ENCODE measurements at places on chromosomes 16 and 17.
A peak's percentile ranks its signal among the peaks of the same experiment; 100 is the strongest.

DNA sequence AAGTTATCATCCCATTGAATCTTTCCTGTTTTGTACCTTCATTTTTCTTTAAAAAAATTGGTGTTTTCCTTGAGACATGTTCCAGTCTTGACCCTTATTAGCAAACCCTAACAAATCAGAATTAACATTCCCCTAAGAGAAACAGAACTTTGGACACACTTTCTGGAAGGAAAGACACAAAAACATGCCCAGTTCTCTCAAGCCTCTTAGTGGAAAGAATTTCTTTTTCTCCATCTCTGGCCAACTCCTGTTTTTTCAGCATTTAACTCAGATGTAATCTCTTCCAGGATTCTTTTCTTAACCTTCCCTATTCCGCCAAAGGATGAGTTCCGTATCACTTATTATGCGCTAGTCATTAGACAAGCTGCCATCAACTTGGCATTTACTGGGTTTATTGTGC lies 23.9 kb upstream of the CDH8 start:
- peak; percentile 22 for DNase-seq

DNA sequence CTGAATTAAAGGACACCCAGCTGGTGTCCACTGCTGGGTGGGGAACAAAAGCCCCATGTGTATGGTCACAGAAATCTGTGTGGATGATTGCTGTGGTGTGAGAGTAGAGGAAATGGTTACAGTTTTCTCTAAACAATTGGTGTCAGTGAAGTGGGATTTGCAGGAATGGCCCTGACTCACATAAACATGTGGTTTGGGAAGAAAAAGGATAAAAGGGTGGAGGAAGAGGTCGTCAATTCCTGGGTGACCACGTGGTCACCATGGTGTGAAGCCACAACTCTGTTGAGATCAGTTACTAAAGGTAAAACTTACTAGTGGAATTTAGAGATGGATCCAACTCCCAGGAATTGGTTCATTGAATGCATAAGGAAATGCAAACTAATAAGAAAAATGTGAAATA lies 3.6 kb upstream of the TUBG2 start:
- no peak for DNase-seq

- no peak for DNase-seq
Observed at GRCh38 chr16:81505011-81505661, 60.5 kb downstream of the CMIP start.

DNA sequence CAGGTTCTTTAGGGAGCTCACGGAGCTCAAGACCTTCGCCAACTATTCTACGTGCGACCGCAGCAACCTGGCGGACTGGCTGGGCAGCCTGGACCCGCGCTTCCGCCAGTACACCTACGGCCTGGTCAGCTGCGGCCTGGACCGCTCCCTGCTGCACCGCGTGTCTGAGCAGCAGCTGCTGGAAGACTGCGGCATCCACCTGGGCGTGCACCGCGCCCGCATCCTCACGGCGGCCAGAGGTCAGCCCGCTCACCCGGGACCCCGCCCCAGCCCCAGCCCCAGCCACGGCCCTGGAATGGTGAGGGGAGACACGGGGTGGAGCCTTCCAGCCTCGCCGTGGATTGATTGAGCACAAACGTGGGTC lies 13.5 kb downstream of the SARM1 start:
- DNase-seq = no peak

DNA sequence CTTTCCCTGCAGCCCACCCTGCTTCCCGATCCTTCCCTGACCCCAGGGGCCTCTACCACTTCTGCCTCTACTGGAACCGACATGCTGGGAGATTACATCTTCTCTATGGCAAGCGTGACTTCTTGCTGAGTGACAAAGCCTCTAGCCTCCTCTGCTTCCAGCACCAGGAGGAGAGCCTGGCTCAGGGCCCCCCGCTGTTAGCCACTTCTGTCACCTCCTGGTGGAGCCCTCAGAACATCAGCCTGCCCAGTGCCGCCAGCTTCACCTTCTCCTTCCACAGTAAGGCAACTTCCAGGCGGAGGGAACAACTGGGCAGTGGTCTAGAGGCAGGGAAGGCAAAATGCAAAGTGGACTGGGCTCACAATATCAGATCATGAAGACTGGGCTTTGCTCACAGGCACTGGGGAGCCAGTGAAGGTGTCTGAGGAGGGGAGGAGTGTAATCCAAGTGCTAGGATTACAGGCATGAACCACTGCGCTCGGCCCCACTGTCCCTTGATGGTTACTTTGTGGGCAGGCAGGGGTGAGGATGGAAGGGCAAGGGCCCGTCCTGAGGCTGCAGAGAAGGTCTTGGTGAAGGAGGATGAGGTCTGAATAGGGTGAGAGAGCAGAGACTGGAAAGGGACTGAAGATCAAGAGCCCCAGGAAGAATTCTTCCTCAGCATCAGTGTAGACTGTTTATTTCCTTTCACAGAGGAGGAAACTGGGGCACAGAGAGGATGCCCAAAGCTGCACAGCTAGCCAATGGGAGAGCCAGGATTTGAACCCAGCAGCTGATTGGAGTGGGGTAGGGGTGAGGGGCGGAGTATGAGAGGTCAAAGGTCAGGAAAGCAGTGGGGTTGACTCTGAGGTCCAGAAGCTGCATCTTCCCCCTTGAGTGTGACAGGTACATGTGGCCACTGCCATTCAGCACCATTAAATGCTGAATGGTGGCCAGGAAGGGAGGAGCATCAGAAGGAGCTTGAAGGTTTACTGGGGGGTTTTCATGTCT lies 16.5 kb upstream of the ADGRG3 start:
- no peak for DNase-seq

- DNase-seq = no peak
Observed at GRCh38 chr17:65850486-65850885, 289.0 kb upstream of the AXIN2 start.

GRCh38 chr16:79195938-79196337 lies 404.6 kb downstream of the MAF start:
- no peak for DNase-seq

DNA sequence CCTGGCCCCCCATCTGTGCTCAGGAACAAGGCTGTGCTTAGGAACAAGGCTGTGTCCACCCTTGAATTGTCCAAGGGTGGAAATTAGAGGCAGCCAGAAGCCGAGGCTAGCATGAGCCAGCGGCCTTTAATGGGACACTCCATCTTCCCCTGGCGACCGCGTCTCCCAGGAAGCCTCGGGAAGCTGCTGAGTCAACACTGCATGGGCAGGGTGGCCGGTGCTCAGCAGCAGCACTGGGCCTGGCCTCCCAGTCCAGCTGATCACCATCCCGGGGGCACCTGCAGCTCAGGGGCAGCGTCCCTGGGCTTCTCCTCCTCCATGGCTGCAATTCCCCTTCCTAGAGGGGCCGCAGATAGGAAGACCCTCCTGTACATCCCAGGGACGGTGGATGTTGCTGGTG lies 180.8 kb downstream of the ENGASE start:
- no peak for DNase-seq

DNA sequence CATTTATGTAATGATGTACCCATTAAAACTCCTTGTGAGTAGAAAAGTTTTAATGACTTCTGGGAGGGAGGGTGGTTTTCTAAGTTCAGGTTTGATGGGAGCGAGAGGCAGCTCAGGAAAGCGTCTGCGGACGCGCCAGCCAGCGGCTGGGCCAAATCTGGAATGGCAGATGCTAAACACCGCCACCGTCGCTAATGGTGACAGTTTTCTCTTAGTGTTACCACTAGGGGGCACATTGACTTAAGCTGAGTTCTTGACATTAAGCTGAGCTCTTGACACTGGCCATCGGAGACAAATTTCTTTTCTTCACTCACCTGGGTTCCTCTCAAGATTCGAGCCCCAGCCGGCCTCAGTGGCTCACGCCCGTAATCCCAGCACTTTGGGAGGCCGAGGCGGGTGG lies 6.7 kb downstream of the TRPV1 start:
- no peak for DNase-seq
